BJ (cell line): ENCODE measurements at places on chromosomes 16 and 17.

- no peak for DNase-seq
Measured at GRCh38 chr17:49217651-49218413, 7.3 kb downstream of the ABI3 start.

DNA sequence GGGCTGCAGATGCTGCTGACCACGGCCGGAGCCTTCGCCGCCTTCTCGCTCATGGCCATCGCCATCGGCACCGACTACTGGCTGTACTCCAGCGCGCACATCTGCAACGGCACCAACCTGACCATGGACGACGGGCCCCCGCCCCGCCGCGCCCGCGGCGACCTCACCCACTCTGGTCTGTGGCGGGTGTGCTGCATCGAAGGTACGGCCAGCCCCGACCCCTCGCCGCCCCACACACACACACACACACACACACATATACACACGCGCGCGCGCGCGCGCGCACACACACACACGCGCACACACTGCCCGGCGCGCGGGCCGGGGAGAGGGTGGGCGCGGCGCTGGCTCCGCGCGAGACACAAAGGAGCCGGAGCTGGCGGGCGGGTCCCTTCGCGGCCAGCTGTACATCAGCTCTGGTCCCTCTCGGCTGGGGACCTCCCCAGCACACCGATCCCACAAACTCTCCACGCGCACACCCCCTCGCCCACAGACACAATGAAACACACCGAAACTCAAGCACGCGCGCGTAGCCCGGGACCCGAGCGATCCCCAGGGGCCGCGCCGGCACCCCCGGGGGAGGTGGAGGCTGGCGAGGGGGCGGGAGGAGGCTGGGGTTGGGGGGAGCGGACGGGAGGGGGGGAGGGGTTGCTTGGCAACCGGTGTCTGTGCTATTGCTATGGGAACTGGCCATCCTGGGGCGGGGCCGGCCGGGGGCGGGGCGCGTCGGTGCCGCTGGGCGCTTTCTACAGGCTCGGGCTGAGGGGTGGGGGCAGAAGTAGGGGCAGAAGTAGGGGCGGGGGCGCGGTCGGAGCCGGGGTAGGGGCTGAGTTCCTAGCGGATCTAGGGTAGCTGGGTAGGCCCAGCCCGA is 658 bp downstream of the CACNG4 start:
- no peak for DNase-seq

DNA sequence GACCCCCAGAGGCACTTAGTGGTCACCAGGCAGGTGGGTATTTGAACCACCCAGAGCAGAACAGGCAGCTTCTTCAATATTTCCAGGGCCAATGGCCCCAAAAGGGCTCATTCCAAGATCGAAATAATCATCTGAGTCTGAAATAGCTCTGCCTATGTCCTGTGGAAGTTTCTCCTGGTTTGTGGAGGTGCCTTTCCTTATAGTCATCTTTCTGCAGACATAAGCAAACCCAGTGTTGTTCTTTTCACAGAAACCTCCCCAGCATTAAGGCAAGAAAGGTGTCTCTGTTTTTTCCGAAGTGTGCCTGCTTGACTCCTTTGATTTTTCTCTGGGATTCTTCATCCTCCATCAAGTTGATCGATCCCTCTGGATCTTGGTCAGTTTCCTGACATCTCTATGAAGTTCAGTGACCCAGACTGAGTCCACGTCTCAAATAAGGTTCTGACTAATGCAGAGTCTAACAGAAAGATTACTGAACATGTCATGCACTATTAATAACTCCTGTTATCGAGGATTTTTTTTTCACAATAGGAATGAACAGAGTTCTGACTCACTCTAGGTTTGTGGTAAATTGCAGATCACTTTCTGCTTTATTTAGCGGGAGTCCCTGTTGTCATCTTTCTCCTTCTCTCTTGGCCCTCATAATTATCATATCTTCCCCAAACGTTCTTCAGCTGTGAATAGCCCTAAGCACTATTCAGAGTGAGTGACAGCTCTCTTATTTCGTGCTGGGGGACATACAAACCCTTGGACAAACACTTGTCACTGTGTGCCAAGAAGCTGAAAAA is 1.5 kb downstream of the LRRC3C start:
- peak; percentile 92 for DNase-seq

- no peak for DNase-seq
Measured at GRCh38 chr17:81646869-81647600, 9.3 kb downstream of the PDE6G start.

DNA sequence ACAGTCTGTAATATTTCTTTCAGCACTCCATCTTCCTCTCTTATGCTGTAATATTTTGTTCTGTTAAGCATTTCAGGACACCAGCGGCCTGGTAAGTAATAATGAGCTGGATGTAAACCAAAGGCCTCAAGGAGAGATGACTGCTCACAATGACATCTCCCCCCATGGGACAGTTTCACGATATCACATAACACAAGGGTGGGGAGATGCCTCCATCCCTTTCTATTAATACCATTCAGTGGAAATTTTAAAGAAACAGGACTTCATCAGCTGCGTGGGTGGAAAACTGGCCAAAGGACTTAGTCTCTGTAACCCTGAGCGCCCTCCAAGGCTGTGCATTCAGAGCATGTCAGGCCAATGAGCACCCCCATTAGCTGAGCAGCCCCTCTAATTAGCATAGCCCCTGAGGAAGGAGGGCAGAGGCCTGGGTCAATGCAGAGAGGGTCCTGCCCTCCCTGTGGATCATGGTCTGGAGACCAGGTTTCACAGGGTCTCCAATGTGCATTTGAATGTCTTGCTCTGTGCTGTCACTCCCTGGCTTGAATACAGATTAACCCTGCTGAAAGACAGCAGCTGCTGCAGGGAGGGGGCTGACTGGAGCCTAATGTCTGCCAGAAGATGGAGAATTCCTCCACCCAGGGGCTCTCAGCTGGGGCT is 156.4 kb downstream of the HS3ST2 start:
- no peak for DNase-seq

DNA sequence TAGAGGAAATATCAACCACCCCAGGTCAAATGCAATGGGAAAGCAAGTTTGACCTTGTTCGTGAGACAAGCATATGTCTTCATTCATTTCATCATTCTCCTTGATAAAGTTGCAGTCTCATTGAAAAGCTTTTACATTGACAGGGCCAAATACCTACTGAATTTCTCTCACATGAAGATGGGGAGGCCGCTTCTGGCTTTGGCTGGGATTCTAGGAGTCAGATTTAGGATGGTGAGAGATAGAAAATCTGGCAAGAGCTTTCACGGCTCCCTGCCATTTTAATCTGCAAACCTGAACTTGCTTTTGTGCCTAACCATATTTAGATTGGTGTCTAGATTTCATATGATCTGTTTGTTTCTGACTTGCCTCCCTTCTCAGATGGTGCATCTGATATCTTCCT is 88.0 kb downstream of the TMEM100 start:
- no peak for DNase-seq

- no peak for DNase-seq
Measured at GRCh38 chr16:56262148-56262547, 70.9 kb downstream of the GNAO1 start.

DNA sequence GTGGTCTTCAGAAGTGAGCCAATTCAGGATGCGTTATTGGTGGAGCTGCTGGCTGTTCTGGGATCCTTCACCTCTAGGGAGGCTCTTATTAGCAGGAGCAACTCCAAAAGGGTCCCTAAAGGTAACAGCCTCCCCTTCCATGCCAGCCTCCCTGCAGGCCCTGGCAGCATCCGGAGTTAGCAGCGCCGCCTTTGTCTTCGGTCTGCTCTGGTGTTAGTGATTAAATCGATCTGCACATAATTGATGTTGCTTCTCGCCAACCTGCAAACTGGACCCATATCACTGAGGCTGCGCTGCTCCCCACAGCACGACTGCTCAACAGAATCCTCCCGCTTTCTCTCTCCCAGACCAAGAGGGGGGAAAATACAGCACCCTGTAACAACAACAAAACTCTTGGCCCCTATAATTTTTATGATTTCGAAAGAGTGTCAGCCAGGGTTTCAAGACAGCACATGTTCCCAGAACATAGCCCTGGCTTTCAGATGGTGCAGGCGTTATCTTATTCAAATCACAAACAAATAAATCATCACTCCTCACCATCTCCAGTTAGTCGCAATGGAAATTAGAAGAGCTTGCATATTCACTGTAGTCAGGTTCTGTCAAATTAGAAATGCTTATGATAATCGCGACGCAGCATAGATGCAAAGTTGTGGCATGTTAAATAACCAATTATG is 76.0 kb downstream of the IRX3 start:
- no peak for DNase-seq

DNA sequence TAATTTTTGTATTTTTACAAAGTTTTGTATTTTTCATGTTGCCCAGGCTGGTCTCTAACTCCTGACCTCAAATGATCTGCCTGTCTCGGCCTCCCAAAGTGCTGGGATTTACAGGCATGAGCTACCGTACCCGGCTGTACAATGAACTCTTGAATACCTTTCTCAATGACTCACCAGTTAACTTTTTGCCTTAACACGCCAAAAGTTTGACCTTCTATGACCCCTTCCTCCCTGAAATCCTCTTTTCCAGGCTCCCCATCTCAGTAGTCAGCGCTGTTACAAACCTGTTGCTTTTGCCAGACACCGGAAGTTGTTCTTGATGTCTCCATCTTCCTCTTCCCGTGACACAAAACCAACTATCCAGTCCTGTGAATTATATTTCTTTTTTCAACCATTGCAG is 158.1 kb upstream of the ASIC2 start:
- DNase-seq, result no peak

GRCh38 chr16:10888320-10888937 is 11.4 kb downstream of the CIITA start:
- no peak for DNase-seq
